NT2/D1 (cell line): ENCODE measurements at places on chromosomes 7 and 10.

DNA sequence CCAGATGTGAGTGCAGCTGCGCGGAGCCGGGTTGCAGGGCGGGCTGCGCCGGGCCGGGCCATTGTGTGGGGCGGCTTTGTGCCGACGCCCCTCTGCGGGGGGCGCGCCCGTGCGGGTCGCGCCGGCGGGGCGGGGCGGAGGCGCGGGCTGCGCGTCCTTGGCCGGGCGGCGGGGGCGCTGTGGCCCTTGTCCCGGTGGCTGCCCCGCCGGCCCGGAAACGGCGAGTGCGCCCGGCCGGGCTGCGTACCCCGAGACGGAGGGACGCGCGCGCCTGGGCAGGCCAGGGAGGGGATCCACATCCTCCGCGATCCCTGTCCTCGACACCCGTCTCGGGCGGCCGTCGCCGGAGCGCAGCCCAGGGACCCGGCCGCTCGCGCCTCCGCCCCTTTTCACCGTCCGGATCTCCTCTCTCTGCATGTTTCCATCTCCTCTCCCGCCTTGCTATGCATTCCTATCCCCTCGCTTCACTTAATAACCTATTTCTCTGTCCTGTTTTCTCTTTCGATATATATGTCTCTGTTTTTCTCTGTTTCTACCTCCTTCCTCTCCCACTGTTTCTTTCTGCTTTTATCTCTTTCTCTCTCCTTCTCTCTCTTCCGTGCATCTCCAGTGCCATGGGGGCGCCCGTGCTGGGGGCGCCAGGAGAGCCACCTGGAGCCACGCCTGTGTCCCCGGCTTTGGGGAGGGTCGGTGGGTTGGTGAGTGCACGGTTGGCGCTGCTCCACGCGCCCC, 765 bp downstream of the PFKFB3 start:
- peak; percentile 25 for DNase-seq

DNA sequence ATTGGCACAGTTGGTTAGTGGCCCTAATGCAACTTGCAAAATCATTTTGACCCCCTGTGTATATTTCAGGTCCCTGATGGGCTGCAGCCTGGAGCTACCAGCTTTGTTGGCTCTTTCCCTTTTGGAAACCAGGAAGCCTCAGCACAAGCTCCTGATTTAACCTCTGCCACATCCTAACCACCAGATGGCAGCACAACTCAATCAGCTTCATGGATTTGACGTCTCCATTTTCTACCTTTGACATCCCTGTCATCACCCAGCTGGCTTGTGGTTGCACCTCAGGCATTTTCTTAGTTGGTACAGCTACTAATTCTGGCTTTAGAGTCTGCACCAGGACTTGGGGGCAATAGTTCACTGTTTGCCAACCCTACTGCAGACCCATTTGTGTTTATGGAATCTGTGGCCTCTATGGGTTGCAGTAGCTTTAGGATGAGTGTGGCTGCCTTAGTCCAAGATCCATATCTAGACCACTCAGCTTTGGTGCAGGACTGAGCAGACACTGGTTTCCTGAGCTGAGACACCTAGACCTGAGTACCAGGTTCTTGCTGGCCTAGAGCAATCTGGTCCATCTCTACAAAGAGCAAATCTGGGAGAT, 456.2 kb downstream of the REEP3 start:
- peak; percentile 60 for DNase-seq

GRCh38 chr7:142313528-142313927, 55.7 kb upstream of the PRSS58 start:
- no peak for DNase-seq

DNA sequence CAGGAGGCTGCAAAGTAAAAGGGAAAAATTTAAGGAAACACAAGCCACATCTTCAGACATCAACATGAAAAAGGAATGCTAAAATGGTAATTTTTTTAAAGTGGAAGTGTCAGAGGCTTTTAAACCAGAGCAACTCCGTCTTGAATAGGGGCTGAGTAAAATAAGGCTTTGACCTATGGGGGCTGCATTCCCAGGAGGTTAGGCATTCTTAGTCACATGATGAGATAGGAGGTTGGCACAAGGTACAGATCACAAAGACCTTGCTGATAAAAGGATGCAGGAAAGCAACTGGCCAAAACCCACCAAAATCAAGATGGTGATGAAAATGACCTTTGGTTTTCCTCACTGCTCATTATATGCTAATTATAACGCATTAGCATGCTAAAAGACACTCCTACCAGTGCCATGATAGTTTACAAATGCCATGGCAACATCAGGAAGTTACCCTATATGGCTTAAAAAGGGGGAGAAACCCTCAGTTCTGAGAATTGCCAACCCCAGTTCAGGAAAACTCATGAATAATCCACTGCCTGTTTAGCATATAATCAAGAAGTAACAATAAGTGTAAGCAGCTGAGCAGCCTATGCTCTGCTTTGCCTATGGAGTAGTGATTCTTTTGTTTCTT, 128.3 kb downstream of the SKAP2 start:
- peak; percentile 57 for DNase-seq

- DNase-seq = no peak
Measured at GRCh38 chr10:61439058-61439609, 14.0 kb downstream of the TMEM26 start.

- no peak for DNase-seq
Measured at GRCh38 chr7:15073301-15073700, 170.8 kb upstream of the DGKB start.

GRCh38 chr10:5932345-5932744, 42.3 kb downstream of the FBH1 start:
- DNase-seq = no peak

DNA sequence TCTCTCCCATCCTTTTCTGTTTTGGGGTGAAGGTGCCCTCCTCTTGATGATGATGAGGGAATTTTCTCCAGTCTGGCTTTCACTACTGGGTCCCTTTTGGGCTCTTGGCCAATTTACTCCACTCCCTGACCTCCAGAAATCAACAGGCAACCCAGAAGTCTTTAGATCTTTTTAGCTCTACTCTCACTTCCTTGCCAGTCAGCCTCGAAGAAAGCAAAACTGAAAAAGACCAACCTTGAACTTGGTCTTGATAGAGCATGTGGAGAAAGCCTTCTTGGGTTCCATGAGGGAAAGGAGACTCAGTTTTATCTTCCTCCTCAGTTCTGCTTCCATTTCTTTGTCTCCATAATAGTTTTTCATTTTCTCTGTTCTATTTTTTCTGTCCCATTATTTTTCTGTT, 91.4 kb upstream of the NPVF start:
- DNase-seq = no peak

- no peak for DNase-seq
Measured at GRCh38 chr7:8040768-8041369, 72.3 kb downstream of the GLCCI1 start.

- DNase-seq = no peak
Measured at GRCh38 chr10:74511051-74511450, 315.3 kb upstream of the KAT6B start.

GRCh38 chr7:11243739-11244138, 270.1 kb downstream of the PHF14 start:
- no peak for DNase-seq

- DNase-seq = no peak
Measured at GRCh38 chr7:115662120-115662519, 368.4 kb downstream of the TFEC start.

DNA sequence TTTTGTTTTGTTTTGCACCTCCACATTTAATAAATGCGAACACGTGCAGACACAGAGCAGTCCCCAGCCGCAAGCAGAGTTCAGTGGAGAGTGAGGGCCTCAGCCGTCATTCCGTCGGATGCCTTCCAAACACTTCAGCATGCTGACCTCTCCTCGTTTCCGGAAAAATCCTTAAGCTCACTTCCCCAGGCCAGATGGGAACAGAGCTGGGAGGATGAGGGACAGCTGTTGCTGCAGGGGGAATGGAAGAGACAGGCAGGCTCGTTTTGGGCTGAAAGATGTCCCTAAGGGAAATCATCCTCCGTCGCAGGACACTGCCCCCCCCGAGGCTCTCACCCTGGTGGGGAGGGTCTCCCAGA, 17.2 kb upstream of the FGFR2 start:
- no peak for DNase-seq

DNA sequence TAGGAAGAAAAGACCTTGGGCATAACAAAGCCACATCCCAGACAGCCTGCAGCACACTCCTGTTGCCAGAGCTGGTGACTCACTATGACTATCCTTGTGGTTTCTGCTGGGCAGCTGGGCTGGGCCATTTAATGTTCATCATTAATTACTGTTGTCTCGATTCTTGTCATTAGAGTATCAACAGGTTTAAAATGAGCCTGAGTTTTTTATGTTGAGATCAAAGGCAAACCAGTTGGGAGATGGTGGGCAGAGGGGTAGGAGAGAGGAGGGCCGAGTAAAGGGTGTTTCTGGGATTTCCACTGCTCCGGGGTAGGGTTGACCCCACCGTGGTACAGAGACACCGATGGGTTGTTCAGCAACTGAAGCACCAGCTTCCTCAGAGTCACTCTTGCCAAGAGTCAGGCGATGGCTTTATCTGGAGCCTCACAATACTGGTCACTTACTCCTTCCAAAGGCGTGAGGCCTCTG, 128.7 kb upstream of the LYZL1 start:
- DNase-seq = peak; percentile 63

- peak; percentile 5 for DNase-seq
Measured at GRCh38 chr10:15045380-15045779, 1.6 kb downstream of the OLAH start.

GRCh38 chr10:1644191-1644711, 93.1 kb downstream of the ADARB2 start:
- DNase-seq = no peak

DNA sequence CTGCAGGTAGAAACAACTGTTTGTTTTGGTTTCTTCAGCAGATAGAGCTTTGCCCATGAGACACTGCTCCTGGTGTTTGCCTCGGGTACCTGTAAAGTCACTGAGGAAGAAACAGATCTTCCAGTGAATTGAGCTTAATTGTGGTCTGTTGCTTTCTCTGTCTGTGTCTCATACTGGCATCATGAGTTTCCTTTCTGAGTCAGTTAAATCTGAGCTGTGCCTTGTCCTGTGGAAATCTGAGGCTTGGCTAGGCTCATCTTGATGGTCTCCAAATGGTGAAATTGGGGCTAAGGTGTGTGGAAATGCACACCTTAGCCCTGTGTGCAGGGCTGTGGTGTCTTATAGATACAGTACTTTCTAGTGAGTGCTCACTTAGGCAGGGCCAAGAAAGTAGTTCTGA, 67.4 kb downstream of the GBF1 start:
- DNase-seq = no peak

- DNase-seq = no peak
Measured at GRCh38 chr10:108817135-108817534, 1106.2 kb downstream of the XPNPEP1 start.

- DNase-seq = no peak
Measured at GRCh38 chr10:46273506-46274477, 13.0 kb upstream of the ANTXRL start.

DNA sequence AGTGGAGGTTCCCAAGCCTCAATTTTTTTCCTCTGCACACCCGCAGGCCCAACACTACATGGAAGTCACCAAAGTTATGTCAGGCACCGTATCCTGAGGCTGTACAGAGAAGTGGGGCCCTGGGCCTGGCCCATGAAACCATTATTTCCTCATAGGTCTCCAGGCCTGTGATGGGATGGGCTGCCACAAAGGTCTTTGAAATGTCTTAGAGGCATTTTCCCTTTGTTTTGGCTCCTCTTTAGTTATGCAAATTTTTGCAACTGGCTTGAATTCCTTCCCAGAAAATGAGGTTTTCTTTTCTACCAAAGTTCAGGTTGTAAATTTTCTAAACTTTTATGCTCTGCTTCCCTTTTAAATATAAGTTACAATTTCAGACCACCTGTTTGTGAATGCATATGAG, 365.2 kb downstream of the HGF start:
- peak; percentile 20 for DNase-seq

DNA sequence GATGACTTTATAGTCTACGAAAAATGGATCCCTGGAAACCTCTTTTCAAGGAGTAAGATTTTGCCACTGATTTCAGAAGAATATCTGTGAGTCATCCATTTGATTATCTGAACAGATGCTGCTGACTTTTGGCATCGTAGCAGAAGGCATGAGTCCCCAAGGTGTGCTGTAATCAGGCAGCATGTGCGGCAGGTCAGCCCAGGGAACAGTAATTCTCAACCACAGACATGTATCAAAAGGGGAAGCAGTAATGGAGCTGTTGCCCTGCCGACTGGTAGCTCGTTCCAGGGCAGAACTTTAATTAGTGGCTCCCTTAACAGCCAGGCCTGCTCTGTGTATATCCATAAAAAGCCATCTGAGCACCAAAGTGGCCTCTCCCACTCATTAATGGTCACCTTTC, 5.7 kb upstream of the VWC2 start:
- no peak for DNase-seq

GRCh38 chr7:141949451-141949850, 2.7 kb upstream of the CLEC5A start:
- no peak for DNase-seq

- DNase-seq = no peak
Measured at GRCh38 chr7:23284871-23285270, 14.3 kb upstream of the MALSU1 start.

DNA sequence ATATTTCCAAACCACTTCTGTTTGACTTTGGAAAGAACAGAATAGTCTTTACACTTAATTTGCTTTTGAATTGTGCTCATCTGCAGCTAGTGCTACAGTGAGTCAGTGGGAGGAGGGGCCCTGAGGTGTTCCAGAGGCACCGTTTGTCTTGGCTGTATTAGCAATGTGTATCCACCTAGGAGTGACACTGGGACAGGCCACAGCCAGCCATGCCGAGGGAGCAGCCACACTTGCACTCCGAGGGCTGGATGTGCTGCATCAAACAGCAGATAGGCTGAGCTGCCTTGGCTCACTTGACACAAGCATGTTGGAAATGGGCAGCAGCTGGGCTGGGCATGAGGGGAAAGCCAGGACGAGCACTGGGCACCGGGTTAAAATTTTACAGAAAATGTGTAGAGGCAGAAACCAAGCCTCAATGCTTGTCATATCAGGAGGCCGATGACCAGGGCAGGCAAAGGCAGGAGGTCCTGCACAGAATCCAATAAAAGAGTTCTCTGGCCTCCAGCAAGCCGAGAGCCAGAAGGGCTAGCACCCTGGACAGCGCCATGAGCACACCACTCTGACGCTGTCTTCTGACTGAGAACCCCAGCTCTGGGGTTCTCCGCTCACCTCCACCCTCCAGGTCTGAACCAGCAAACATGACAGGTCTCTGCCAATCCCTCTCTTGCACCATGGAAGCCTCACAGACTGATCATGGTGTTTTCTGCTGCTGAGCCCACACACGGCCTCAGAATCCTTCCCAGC, 163.3 kb downstream of the GRID1 start:
- DNase-seq = peak; percentile 11

- no peak for DNase-seq
Measured at GRCh38 chr10:37675449-37675848, 182.0 kb downstream of the ZNF248 start.
